Activated T-helper 2 cell treated with anti-CD3 and anti-CD28 coated beads, Interferon-gamma antibody, Interleukin-2, Interleukin-4, amounts not matched to agents 10 μg/mL and 5 μg/mL and 100 μg/mL, durations not matched to agents 14 hours and 24 hours and 36 hours (primary cell): ENCODE measurements at places on chromosomes 4 and X.

DNA sequence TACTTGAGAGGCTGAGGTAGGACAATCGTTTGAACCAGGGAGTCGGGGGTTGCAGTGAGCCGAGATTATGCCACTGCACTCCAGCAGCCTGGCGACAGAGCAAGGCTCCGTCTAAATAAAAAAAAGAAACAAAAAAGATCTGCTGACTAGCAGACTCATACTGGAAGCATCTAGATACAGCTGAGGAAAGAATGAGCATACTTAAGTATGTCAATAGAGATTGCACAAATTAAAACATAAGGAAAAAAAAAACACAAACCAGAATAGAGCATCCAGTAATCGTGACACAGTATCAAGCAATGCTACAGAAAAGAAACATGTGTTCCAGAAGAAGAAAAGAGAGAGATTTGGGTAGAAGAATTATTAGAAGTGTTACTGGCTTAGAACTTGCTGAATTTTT is 105.5 kb upstream of the SPOCK3 start:
- no peak for DNase-seq

- DNase-seq = no peak
Observed at GRCh38 chr4:138645289-138645688, 370.3 kb upstream of the NOCT start.

DNA sequence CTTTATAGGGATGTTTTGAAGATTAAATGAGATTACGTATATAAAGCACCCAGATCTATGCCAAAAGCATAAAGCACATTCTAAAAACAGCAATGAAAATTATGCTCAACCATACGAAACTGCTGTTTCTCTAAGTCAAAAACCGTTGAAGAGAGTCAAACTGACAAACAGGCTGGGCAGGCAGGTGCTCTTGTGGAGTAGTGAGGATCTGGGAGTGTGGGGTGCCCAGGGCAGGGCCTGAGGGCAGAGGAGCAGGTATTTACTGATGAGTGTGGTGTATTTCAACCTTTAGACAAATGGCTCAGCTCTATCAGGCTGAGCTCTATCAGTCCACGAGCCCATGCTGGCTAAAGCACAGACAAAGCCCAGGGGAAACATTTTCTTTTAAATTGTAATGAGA is 40.4 kb downstream of the RELL1 start:
- DNase-seq = no peak

- DNase-seq = no peak
Observed at GRCh38 chrX:139008185-139008584, 296.7 kb upstream of the FGF13 start.

DNA sequence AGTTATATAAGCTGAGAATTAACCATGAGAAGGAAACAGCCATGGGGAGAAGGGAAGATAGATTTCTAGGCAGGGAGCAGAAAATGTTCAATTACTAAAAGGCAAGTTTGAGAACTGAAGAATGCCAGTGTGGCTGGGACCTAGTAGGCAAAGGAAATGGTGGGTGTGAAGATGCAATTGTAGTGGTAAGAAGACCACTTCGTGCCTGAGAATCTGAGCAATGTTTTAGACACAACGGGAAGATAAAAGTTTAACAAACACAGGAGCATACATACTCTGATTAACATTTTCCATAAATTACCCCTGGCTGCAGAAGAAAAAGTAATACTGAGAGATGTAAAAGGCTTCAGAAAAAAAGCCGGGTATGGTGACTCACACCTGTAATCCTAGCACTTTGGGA is 18.1 kb upstream of the MMRN1 start:
- no peak for DNase-seq

DNA sequence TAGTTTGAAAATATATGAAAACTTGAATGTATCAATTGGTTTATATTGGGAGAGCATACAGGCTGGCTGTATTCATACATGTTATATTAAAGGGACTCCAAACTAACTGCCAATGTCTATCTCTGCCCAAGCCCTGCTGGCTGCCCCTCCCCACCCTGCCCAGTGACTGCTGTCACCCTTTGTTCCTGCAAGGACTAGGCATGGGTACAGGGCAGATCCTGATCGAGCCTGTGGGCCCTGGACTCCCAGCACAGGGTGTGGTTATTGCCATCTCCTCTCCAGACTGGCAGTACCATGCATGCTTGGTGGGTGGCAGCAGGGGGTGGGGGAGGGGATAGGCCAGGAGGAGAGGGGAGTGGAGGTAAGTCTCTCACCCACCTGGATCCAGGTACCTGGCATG is 167.5 kb upstream of the RASGEF1B start:
- DNase-seq = no peak

DNA sequence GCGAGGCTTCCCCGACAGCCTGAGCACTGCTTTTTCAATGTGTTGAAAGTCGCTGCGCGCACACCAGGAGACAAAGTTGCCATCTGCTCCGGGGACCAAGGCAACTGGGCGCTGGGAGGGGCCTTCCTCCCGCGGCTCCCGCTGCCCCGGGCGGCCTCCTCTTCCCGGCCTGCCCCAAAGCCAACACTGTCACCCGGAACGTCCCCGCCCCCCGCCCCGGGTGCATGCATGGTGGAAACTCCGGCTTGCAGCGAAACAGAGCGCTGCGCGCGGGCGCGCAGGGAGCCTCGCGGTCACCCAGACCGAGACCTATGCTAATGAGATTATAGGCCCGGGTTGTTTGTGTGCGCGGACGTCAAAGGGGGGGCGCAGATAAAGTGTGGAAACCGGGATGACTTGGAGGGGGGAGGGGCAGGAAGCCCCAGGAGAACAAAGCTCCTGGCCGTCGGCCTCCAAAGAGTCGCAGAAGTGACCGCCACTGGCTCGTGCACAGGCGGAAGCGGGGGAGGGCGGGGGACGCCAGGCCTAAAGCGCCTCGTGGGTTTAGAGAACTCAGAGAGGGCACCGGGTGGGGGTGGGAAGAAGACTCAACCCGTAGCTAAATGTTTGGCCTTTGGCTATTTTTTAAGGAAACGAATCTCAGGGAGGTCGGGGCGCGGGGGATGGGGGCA is 88.8 kb downstream of the BCOR start:
- peak; percentile 15 for DNase-seq

DNA sequence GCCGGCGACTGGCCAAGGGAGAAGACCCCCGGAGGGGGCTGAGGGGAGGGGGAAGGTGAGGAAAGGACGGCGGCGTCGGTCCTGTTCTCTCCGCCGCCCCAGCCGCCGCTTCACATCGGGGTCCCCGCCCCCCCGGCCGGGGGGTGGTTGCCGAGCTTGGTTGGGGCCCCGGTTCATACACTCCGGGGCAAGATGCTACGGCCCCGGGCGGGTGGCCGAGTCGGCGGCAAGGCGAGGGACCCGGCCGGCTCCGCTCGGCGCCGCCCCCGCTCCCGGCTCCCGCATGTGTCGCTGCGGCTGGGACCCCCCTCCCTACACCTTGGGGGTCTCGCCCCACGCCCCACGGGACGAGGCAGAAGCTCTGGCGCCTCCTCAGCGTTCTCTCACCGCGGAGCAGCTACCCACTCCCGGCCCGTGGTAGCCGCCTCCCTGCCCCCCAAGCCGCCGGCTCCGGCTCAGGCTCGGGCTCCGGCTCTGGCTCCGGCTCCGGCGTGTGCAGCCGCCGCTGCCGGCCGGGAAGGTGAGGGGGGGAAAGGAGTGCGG is 461 bp downstream of the FBXW7 start:
- DNase-seq = no peak

DNA sequence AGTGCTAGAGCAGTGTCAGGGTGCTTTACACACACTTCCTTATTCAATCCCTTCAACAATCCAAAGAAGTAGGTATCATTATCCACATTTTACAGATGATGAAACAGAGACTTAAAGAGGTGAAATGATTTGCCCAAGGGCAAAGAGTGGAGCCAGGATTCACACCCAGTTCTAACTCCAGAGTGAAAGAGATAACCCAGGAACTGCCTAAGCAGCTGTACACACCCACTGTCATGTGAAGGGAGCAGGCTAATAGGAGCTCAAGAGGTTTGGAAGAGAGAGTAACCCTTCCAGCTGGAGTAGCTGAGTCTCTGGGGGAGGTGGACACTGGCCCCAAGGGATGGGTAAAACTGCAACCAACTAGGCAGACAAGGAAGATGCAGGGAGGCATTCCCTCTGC is 92.5 kb downstream of the FBXL5 start:
- no peak for DNase-seq

DNA sequence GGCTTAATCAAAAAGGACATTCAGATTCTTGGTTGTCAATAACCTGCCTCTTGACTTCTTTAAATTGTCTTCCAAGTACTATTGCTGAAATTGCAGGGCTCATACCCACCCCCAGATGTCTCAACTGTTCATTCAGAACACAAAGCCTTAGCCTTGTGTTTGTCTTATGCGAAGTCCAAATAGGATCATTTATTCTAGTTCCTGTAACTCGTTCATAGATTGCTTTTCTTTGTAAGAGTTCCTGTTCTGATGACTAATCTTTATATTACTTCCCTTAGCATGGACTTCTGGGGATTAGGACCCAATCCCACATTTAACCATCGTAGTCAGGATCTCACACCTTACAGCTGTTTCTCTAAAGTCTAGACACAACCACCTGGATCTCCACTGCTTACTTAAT is 226.0 kb downstream of the VEGFC start:
- no peak for DNase-seq

- no peak for DNase-seq
Observed at GRCh38 chr4:152640058-152640921, 39.5 kb downstream of the TMEM154 start.

DNA sequence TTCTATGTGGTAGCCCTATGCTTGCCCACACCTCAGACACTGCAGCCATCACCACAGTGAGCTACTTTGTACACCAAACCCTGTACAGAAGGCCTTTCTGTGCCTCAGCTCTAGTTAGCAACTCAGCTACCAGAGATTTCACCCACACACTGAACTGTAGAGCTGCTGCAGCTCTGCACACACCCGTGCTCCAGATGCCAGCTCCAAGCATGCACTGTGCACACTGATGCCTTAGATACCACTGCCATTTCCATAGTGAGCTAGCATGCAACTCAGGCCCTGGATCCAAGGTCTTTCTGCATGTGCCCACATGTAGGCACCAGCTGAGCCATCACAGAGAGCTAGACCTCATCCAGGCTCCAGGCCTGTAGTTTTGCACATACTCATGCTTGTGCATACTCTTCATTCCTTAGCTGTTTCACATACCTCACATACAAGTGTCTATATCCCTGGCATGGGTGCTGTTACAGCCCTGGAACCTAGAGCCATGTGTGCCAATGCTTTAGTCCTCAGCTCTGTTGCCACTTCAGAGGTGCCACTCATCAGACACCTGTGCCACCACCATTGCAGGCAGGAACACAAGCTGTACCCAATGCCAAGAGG is 423.5 kb upstream of the NDST3 start:
- DNase-seq = no peak

GRCh38 chr4:152949930-152950329 is 13.8 kb downstream of the FHDC1 start:
- no peak for DNase-seq
